ENCODE measurements at places on chromosomes 13 and 19.

DNA sequence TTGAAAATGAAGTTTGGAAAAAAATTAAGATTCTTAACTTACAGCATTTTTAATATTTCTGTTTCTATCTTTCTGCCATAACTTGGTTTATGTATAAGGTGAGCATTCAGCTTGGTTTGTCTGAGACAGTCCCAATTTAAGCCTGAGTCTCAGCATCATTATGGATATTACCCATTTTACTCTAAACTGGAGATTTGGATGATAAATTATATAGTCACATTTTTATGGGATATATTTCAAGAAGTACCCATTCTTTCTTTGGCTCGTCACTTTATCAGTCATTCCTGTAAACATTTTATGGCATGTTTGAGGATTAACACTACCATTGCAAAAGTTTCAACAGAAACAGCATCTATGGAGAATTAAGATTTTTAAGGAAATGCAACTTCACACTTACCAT lies 1129.0 kb upstream of the PCDH9 start:
- DNase-seq, result no peak

- no peak for DNase-seq
Observed at GRCh38 chr13:113495494-113496210, 5.1 kb upstream of the DCUN1D2 start.

GRCh38 chr13:75473468-75473867 lies 8.5 kb downstream of the TBC1D4 start:
- DNase-seq, result no peak

DNA sequence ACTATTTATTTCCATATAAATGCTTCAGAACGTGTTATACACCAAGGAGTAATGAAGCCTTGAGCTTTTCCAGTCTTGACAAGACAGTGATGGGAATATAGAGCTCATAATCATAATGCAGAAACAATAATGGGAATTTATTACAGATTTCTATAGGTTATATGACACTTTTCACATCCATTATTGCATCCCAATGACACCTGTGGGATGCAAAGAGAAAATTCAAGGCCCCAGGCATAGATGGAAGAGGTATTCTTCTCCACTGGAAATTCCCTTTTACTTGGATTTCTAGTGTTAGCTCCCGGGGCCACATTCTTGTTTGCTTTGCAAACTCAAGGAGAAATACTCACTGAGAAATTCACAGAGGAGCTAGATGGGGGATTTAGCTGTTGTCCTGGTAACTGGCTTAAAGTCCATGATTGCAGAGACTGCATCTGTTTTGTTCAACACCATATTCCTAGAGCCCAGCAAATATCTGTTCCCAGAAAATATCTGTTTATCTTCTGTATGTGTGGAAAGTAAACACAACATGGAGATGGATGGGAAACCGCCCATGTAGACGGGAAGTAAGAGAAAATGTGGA lies 30.6 kb upstream of the TNFSF11 start:
- DNase-seq, result no peak

GRCh38 chr13:43006893-43007631 lies 15.0 kb upstream of the EPSTI1 start:
- no peak for DNase-seq

DNA sequence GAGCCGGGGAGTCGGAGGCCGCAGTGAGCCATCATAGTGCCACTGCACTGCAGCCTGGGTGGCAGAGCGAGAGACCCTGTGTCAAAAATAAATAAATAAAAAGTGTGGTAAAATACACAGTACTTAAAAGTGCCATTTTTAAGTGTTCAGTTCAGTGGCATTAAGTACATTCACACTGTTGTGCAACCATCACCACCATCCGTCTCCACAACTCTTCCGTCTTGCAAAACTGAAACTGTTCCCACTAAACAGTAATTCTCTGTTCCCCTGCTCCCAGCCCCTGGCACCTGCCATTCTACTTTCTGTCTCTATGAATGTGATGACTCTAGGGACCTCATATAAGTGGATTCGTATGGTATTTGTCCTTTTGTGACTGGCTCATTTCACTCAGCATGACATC lies 13.3 kb downstream of the SLC25A42 start:
- DNase-seq, result no peak

DNA sequence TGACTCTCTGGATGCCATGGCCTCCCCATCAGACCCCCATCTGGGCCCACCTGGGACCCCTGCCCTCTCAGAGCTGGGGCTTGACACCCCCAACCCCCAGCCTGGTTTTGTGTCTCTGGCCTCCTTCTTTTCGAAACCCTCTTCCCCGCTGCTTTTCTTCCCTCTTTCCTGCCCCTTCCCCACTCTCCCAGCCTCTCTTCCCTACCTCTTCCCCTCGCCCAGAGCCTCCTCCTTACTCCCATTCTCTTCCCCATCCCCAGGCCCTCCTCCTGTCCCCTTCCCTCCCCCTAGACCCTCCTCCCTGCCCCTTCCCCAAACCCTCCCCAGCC lies 2.1 kb downstream of the TNFSF9 start:
- no peak for DNase-seq

- DNase-seq, result no peak
Observed at GRCh38 chr13:98835156-98835555, 82.7 kb upstream of the SLC15A1 start.

DNA sequence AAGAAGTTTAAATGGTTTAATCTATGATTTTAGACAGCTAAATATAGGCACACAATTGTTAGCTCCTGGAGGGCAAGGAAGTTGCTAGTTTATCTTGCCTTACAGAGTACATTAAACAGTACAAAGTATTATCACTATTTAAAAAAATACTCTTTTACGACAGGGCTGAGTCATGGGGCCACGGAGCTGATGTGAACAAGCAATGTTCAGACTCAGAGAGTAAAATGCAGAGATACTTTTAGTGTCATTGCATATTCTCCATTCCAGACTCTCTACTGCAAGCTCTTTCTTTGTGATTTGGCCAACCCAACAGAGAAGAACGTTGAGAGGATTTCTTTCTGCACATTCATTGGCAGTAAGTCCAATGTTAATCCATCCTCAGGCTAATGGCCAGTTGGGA lies 352.4 kb downstream of the SPRY2 start:
- DNase-seq, result no peak

- no peak for DNase-seq
Observed at GRCh38 chr13:47508527-47509228, 492.4 kb downstream of the SUCLA2 start.

GRCh38 chr19:6340493-6341201 lies 7.2 kb upstream of the ACER1 start:
- no peak for DNase-seq
